ENCODE measurements at places on chromosomes 4 and X. TPM values are rescaled to one million over a fixed set of nuclear protein-coding genes. Genes with fewer than 3 reads are reported as not detected.

DNA sequence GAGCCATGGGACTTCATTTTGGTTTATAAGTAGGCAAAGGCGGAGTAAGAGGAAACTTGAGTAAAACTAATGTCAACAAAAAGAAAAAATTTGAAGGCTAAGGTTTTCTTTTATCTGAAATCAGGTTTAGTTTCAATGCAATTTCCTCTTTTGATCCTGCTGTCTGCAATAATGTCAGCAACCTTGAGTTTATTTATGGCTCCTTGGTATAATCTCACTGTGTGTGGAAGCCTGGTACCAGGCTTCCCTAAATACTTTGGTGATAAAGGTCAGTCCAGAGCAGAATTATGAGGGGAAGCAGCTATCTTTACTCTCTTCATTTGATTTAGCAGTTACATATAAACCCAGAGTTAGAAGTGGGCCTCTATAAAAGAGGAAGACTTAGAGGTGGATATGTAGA lies 57.8 kb downstream of the NDNF start:
- no peak for DNase-seq

DNA sequence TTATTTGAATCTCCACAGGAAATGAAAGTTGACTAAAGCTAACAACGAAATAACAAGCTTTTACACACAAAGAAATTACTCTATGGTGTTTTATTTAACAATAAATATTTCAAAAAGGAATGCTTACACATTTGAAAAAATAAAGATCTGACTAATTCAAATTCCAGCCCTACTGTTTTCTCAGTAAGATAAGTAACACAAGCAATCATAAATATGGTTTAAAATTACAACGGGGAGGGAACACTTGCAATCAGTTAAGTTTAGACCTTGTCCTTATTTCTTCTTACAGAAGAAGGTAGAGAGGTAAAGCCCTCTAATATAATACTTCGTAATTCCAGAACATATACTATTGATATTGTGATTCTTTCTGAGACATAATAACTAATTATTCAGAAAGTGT lies 158.5 kb downstream of the DHX15 start:
- DNase-seq, result no peak

DNA sequence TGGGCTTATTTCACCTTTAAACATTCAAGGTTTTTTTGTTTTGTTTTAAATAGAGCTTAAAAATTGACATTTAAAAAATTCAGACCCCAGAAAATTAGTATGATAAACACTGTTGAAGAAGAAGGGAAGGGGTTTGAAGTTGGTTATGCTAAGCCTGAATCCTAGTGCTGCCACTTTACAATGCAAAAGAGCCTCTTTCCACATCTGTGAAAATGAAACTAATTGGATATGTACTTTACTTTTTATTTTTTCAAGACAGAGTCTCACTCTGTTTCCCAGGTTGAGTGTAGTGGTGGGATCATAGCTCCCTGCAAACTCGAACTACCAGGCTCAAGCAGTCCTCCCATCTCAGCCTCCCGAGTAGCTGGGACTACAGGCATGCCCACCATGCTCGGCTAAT lies 41.8 kb downstream of the FIP1L1 start:
- no peak for DNase-seq

DNA sequence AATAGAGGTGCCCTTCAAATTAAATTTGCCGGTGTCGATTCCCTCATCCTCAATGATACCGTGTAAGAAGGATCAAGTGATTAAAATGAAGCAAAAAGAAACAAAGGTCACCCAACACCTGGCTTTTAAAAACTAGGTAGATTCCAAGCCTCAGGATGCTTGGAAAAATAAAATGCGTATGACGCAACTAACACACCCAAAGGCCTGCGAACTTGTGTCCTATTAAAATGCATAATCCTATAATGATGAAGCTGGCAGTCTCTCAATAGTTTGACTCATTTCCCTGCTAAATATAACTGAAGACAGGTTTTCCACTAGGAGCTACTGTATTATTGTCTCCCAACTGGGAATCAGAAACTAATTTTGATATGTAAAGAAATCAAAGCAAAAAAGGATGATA lies 263.2 kb downstream of the DHX15 start:
- DNase-seq, result no peak

DNA sequence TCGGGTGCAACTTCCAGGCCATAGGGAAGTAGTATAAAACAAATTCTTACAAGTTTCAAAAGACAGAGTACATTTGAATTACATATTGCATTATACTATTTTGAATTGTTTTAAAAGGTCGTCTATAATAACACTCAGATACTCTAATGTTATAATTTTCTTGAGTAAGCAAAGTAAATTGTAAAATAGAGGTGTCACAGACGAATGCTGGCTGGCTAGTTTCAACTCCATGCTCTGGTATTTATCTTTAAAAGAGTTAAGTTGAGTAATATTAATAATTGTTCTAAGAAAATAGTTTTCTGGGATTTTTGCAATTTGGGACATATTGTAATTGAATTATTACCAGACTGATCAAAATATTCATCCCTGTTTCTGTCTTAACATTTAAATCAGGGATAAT lies 764.9 kb downstream of the TECRL start:
- no peak for DNase-seq

GRCh38 chrX:14164828-14165227 lies 135.1 kb upstream of the GEMIN8 start:
- no peak for DNase-seq

DNA sequence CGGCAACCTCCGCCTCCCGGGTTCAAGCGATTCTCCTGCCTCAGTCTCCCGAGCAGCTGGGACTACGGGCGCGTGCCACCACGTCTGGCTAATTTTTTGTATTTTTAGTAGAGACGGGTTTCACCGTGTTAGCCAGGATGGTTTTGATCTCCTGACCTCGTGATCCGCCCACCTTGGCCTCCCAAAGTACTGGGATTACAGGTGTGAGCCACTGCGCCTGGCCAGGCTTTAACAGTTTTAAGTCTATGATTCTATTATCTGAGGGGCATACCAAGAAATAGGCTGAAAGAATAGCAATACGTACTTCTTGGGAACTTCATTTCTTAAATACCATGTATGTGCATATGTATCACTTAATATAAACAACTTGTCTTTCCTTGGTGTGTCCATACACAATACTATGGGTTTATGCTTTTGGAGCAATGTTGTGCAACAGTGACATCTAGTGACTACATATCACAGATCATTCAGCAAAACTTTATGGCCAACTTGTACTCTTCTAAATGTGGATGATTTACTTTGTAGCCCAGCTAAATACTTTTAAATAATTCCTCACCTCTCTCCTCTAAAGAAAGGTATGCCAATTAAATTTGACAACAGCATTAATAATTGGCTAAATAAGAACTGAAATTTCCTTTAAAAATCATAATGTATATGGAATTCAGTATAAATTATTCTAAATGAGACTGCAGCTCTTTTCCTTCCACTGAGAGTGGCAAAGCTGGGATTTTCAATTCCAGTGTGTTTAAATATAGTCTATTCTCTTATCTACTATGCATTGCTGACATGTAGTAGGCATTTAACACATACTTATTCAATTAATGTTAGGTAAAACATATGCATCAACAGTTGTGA lies 10.4 kb downstream of the SLC9B1 start:
- no peak for DNase-seq

- no peak for DNase-seq
Measured at GRCh38 chrX:154748712-154749339, 2.1 kb downstream of the GAB3 start.

DNA sequence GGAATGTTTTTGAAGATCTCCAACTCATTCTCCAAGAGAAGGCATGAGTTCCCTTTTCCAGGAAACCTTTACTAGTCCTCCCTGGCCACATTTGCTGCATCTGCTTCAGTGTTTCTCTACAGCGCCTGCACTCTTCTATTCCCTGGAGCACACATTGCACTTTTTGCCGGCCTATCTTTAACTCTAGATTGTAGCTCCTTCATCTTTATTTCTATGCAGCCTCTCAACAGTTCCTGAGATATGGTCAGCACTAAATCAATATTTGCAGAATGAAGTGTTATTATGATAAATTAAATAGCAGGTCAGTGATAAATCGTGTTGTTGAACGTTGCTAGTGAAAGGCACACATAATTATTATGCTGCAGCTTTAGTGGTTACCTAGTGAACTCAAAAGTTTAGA lies 88.3 kb downstream of the VCX3A start:
- DNase-seq, result no peak

- no peak for DNase-seq
Measured at GRCh38 chrX:141894733-141895132, 9.0 kb upstream of the MAGEC1 start.

GRCh38 chr4:113579360-113579759 lies 182.2 kb downstream of the CAMK2D start:
- DNase-seq, result no peak

GRCh38 chrX:51954592-51954991 lies 61.2 kb downstream of the MAGED1 start:
- DNase-seq, result no peak

DNA sequence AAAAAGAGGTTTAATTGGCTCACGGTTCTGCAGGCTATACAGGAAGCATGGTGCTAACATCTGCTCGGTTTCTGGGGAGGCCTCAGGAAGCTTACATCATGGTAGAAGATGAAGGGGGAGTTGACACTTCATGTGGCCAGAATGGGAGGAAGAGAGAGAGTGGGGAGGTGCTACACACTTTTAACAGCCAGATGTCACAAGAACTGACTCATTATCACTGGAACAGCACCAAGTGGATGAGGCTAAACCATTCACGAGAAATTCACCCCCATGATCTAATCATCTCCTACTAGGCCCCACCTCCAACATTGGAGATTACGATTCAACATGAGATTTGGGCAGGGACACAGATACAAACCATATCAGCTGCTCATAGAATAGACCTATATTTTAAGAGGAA lies 255.8 kb downstream of the OPHN1 start:
- no peak for DNase-seq

GRCh38 chr4:152613841-152614721 lies 65.7 kb downstream of the TMEM154 start:
- no peak for DNase-seq

GRCh38 chr4:87524456-87524855 lies 4.7 kb downstream of the SPARCL1 start:
- no peak for DNase-seq

GRCh38 chr4:108567831-108568230 lies 52.5 kb upstream of the RPL34 start:
- DNase-seq, result no peak

DNA sequence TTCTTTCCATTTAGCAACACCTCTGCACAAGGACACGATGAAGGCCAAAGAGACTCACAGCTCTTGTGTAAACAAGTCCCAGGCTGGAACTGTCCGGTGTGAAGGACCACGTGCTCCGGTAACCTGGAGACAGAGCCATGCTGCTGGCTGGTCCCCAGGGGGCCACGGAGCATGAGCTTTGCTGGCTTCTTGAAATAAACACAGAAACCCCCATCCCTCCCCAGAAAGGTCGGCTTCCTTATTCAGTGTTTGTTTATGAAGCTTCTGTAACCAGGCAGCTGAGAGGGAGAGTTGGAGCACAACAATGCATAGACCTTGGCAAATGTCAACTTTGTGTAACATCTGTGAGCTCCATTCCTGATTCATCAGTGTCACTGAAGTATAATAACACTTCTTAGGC lies 109.4 kb downstream of the GPR143 start:
- peak; percentile 33 for DNase-seq

DNA sequence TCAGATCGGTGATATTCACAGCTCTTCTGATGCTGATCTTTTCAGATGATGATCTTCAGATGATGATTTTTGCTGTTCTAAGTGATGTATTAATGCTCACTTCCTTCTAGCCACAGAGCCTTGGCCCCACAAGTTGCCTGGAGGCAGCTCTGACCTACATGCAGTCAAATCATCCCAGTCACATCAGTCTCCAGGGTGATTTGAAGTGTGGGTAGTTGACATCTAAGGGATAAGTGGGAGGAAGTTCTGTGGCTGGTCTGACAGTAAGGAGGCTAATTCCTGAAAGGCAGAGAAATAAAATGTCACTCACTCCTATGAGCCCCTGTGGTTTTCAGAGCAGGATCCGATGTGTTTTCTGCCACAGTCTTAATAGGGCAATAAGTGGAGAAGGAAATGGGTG lies 79.8 kb upstream of the RPL34 start:
- no peak for DNase-seq

DNA sequence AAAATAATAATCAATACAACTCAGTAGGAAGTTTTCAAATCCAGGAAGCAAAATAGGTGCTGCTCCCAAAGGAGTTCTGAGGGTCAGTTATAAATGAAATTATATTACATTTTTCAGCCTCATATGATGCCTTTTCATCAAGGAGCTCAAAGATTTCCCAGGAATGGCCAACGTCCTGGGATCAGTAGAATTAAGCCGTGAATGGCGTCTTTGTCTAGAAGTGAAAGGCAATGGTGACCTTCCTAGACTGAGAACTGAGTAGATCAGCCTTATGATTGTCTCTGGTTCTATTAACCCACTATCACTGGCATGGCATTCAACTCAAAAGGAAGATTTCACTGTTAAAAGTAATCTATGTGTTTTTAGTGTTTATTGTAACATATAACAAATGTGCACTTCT lies 74.4 kb downstream of the ENOX2 start:
- no peak for DNase-seq

SLITRK4 gene
- total RNA-seq, result 80.2 TPM

NXF2B gene
- not detected for total RNA-seq

ZAR1 gene
- total RNA-seq, result not detected

RASGEF1B gene
- 27.2 TPM for total RNA-seq

SASH3 gene
- 27.8 TPM for total RNA-seq

PABPC1L2B gene
- 1.8 TPM for total RNA-seq

NLGN4X gene
- 0.52 TPM for total RNA-seq

BANK1 gene
- 5.3 TPM for total RNA-seq

UGT2B15 gene
- 0.19 TPM for total RNA-seq

ZCCHC18 gene
- 0.78 TPM for total RNA-seq

ASMT gene
- total RNA-seq, result 6.7 TPM

C4orf50 gene
- total RNA-seq, result 0.69 TPM

PF4V1 gene
- total RNA-seq, result not detected

ESX1 gene
- not detected for total RNA-seq

GPAT3 gene
- 0.53 TPM for total RNA-seq

NKX3-2 gene
- not detected for total RNA-seq

CTAG1A gene
- total RNA-seq, result not detected

SFRP2 gene
- 2.7 TPM for total RNA-seq
